ENCODE measurements at places on chromosomes 2 and 18.

- no peak for DNase-seq
These were observed 159.0 kb downstream of the DCC start for GRCh38 chr18:52499016-52499415.

DNA sequence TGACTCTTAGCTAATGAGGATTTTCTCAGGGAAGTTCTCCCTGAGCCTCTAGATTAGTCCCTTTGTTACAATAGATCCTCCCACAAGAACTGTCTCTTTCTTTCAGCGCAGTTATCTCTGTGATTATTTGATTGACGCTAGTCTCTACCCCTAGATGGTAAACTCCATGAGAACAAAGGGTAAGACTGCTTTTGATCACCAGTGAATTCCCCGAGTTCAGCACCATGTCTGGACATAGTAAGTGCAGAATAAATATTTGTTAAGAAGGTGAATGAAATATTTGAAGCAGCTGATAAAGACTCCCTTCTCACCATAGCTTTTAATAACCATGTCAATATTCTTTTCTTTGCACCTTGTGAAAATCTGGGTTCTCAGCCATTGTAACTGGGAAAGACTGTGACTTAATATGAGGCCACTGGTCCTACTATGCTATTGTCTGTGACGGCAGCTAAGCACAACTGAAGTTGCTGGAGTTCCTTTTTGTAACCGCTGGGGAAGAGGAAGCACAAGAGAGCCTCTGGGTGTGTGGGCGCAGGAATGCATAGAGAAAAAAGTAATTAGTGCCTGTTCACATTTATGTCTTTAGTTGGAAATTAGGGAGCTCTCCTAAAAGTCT lies 214.7 kb downstream of the TGIF1 start:
- no peak for DNase-seq

GRCh38 chr2:71154798-71155197 lies 24.4 kb downstream of the MPHOSPH10 start:
- peak; percentile 50 for DNase-seq

DNA sequence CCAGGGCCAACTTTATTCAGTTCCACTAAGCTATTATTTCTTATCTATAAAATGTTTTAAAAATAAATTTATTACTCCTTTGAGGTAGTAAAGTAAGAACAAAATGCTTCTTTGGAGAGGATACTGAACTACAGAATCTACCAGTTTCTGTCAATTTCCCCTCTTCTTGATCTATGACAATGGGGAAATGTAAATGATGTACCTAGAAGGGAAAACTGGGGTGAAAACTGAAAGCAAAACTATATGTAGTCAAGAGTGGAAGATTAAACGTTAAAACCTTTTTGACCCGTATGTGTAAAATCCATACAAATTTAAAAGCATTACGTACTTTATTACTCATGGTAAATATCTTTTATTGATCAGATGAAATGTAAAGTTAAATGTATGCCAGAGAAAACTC lies 1287.8 kb upstream of the TMEFF2 start:
- no peak for DNase-seq

GRCh38 chr18:23087352-23087751 lies 47.9 kb upstream of the CABLES1 start:
- DNase-seq = no peak

DNA sequence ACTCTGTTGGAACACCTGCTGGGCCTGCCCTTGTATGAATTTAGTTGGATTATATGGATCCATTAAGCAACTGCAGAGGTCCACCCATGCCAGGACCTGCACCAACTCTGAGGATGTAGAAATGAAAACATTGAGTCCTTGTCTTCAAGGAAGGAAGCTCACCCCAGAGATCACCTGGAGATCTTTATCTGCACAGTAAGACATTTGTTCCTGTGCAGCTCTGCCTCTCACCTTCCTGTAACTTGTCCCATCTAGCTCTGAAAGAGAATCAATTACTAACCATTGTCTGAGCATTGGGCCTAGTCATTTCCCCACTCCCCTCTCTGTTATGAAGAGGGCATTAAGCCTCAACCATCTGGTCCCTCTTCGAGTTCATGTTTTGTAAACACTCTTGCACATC lies 105.2 kb upstream of the YWHAQ start:
- DNase-seq = no peak

- DNase-seq = no peak
These were observed 49.1 kb downstream of the CCDC195 start for GRCh38 chr2:224666951-224667553.

- no peak for DNase-seq
These were observed 39.7 kb downstream of the CDH19 start for GRCh38 chr18:66564236-66564635.

DNA sequence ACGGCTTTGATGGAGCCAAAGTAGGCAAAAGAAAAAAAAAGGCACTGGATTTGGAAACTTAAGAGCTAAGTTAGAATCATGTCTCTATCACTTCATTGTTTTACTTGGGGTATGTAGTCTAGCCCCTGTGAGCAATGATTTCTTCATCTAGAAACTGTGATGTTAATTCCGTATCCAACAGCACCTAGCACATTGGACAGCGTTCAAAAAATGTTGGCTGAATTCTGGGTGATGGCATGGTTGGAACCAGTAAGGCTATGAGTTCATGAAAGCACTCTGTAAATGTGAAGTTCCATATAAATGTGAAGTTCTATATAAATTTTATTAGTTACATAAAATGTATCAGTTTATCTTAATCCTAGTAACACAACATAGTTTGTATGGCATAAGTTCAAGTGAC lies 308.5 kb upstream of the HNMT start:
- no peak for DNase-seq

- DNase-seq = no peak
These were observed 17.8 kb upstream of the TCF4 start for GRCh38 chr18:55605733-55606338.

DNA sequence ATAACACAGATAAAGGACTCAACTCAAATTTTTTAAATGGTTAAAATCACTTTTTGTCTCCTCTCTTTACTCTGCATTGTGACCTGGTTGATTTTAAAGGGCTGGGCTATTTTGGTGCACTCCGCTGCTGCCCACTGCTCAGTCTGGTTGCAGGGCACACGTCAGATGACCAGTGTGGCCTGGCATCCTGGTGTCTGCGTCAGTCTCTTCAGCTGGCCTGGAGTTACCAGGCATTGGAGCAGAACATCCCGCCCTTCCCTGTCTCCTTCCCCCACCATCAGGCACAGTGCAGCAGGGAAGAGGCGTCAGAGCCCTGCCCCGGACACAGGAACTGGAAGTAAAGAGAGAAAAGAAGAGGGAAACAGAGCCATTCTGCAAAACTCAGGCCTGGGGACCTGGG lies 8.9 kb downstream of the C1QL2 start:
- DNase-seq = no peak

- no peak for DNase-seq
These were observed 34.2 kb downstream of the ABCA12 start for GRCh38 chr2:215104226-215104625.

DNA sequence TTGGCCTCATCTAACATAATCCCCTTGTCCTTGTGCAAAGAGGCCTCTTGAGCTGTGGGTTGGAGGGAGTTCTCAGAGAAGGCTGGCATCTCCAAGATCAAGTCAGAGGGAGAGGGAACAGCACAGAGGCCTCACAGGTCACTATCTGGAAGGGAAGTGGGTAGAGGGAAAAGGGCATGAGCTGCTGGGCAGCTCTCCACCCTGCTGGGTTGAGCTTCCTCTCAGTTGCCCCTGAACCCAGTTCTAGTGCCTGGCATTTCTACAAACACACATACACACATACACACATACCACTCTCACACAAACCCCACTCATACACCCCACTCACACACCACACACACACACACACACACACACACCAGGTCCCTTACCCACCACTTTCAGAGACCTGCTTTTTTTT lies 30.3 kb upstream of the RMP24 start:
- DNase-seq = no peak

DNA sequence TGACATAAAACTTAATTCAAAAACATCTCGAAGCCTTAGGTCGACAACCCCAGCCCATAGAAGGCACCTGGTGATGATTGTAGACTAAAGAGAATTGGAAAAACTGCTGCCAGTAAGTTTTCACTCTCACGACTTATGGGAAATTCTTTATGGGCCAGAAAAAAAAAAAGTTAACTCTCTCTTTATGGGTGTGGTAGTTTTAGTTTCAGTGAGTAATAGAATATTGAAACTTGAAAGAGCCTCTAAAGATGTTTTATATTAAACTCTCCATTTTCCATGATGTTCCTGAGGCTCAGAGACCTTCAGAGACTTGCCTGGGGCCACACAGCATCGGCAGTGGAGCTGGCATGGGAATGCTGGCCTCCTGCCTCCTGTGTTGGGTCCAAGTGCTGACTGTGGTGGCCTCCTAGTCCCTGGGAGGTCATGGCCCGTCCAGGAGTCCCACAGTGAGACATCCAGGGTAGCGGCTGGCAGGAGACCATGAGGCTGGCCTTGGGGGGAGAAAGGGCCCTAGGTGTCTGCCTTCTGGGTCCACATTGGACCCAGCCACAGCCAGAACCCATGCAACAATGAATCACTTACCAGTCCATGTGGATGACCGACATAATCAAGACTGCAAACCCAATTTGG lies 158.9 kb downstream of the SEPTIN10 start:
- DNase-seq = no peak

- DNase-seq = no peak
These were observed 17.3 kb downstream of the SALL3 start for GRCh38 chr18:78996741-78997490.

GRCh38 chr2:237281836-237282306 lies 132.1 kb downstream of the COL6A3 start:
- DNase-seq = no peak

- DNase-seq = no peak
These were observed 9.6 kb downstream of the TRIM54 start for GRCh38 chr2:27291865-27292264.

- no peak for DNase-seq
These were observed 151.8 kb downstream of the MGAT5 start for GRCh38 chr2:134405611-134406081.

GRCh38 chr2:157938556-157938955 lies 62.4 kb upstream of the ACVR1 start:
- DNase-seq = no peak

- peak; percentile 83 for DNase-seq
These were observed 18.3 kb upstream of the CXCR4 start for GRCh38 chr2:136135921-136136906.

DNA sequence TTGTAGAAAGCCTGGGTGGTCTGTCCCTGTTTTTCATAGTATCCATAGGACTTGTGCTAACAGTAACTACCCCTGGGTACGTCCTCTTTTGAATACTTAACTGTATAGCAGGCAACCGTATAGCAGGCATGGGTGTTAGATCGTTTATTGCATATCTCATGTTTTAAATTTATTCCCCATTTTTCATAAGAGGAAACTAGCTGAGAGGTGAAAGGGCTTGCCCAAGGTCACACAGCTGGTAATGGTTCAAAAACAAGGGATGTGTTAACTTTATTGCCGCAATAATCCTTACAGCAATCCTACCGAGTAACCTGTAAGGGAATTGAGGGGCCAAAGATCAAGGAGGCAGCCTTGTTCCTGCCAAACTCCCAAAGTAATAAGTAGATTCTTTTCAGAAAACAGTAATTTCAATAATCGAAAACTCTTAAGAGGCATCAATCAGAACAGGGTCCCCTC lies 990 bp upstream of the MGAT4A start:
- DNase-seq = no peak

GRCh38 chr18:72648079-72648478 lies 103.9 kb upstream of the CBLN2 start:
- DNase-seq = no peak
